ENCODE measurements at places on chromosomes 3 and 15.

- DNase-seq: no peak
Observed at GRCh38 chr3:30142946-30143345, 463.5 kb upstream of the TGFBR2 start.

GRCh38 chr3:73197187-73197586 is 135.7 kb downstream of the EBLN2 start:
- no peak for DNase-seq

- no peak for DNase-seq
Observed at GRCh38 chr3:152279479-152279878, 10.8 kb downstream of the MBNL1 start.

DNA sequence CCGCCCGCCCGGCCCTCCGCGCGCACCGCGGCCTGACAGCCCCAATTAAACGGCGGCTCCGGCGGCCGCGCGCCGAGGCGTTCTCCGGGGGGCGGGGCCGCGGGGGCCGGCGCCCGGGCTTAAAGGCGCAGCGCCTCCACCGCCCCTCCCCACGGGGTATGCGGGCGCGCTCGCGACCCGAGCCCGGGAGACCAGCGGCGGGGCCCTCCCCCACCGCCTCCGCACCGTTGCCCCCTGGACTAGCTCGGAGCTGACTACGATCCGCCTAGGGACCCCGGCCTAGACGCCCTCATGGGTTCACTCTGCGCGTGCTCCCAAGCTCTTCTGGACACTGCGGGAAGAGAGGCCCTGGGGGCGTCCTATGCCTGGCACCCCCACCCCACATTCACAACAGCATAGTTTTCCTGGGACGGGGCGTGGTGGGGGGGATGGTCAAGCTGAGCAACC is at the start of gene DUSP7:
DUSP7 (minus strand) TSS at position 51 of the 447 bp plus-strand sequence. CDS start 205 bp downstream, outside the sequence.
- no peak for DNase-seq

- DNase-seq: no peak
Observed at GRCh38 chr3:154615471-154615870, 185.5 kb upstream of the GPR149 start.

- DNase-seq: no peak
Observed at GRCh38 chr3:162884373-162884772, 1387.8 kb downstream of the OTOL1 start.

- DNase-seq: no peak
Observed at GRCh38 chr15:90309020-90309419, 43.1 kb upstream of the ZNF774 start.

- DNase-seq: no peak
Observed at GRCh38 chr15:45148076-45149059, 18.6 kb downstream of the DUOX1 start.

DNA sequence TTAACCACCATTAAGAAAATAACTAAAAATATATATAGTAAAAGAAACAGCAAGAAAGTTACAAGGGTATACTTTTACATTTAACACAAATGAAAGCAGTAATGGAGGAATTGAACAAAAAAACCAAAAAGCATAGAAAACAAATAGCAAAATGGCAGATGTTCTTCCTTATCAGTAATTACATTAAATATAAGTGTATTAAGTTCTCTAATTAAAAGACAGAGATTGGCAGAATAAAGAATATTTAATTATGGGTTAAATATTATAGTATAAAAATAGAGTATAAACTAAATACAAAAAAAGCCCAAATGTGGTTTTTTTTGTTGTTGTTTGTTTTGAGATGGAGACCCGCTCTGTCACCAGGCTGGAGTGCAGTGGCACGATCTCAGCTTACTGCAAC is 20.5 kb downstream of the EHHADH start:
- DNase-seq: no peak

- peak; percentile 6 for DNase-seq
Observed at GRCh38 chr3:117399311-117400078, 689.9 kb downstream of the TUSC7 start.

GRCh38 chr3:123410149-123410515 is 38.8 kb downstream of the ADCY5 start:
- DNase-seq: no peak

DNA sequence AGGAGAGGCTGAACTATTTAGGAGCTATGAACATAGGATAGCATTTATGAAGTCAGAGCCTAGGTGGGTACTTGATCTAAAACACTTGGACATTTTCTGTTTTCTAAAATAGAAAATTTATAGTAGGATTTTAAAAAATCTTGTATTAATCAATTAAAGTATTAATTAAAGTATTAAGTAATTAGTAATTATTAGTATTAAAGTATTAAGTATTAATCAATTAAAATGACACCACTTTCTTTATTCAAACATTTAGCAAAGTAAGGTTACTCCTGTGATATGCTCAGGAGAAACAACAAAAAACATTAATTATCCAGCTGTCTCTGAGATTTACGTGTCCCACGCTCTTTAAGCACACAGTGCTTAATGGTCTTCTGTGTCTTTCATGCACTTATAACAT is 32.2 kb downstream of the CHCHD4 start:
- no peak for DNase-seq

GRCh38 chr3:66479532-66479947 is 21.3 kb downstream of the LRIG1 start:
- DNase-seq: no peak

GRCh38 chr3:140505213-140505612 is 172.7 kb upstream of the TRIM42 start:
- DNase-seq: no peak

GRCh38 chr15:65196637-65197336 is 11.6 kb upstream of the CLPX start:
- DNase-seq: no peak

- DNase-seq: no peak
Observed at GRCh38 chr3:124345845-124346244, 353.9 kb upstream of the ROPN1 start.

- DNase-seq: no peak
Observed at GRCh38 chr15:36599620-36600433, 20.4 kb downstream of the CDIN1 start.

DNA sequence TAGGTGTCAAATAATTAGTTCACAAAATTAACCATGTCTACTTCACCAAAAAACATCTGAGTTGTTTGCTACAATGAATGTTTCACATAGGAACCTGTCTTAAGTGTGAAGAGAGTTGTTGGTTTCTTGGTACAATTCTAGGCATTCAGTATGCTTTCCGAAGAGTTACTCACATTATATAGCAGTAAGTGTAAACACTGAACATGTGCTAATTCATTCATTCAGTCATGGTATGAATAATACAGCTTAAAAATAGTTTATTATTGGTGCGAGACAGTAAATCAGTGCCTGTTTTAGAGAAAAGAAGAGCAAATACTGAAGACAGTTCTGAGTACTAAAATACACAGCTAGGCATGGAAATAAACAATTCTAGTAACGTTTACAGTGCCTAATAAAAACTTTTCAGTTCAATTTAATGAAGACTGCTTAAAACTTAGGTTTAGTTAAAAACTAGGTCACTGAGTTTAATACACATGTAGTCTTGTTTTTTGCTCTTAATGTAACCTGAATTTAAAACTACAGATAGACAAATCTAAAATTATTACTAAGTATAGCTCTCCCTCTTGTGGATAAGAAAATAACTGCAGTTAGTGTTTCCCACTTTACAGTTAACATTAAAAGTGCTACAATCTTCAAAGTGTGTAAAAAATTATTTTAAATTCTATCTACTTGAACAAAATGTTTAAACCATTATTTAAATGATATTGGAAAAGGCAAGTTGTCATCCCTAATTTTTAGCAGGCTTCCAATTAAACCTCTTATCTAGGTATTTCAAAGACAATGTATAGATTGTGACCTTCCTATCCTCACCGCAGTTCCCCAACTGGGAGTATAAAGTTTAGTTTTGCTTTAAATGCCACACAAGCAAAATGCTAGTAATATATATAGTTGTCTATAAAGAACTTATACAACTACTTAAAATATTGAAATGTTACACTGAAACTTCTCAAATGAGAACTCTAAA is 20.1 kb upstream of the ZCWPW2 start:
- DNase-seq: no peak

DNA sequence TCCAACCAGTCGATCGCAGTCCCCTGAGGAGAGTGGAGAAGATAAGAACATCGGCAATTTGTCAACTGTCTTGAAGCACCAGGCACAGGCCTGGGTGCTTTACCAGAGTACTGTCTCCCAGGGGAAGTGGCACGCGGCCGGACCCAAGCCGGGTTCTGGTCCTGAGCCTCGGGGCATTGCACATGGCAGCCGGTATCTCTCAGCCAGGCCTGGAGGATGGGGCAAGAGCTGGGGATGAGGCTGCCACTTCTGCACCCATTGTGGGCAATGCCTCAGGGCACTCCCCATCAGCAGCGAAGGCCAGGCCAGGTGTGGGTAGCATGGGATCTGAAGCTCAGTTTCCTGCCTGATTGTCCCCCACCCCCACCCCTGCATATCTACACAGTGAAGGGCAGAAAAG is 77.5 kb downstream of the ADCY5 start:
- no peak for DNase-seq

DNA sequence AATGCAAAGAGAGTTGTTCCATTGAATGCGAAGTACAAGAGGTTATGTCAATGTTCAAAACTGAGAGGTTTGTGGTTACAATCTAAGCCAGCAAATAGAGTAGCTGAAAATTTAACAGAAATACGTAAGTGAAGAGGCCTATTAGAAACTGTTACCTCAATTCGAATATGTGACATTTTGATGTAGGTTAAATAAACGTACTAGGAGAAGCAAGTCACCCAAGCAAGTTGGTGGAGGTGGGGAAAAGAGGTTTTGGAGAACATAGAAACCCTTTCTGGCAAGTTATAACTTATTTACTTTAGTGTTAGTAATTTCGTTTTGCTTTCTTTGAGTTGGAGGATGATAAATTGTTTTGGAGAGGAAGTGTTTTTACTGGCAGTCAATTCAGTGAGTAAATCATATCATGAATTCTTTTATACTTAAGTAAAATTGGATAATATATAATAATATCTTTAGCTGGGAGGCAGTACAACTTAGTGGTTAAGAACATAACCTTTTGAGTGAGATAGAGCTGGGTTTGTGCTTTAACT is 91.2 kb upstream of the NAALADL2 start:
- peak; percentile 33 for DNase-seq

DNA sequence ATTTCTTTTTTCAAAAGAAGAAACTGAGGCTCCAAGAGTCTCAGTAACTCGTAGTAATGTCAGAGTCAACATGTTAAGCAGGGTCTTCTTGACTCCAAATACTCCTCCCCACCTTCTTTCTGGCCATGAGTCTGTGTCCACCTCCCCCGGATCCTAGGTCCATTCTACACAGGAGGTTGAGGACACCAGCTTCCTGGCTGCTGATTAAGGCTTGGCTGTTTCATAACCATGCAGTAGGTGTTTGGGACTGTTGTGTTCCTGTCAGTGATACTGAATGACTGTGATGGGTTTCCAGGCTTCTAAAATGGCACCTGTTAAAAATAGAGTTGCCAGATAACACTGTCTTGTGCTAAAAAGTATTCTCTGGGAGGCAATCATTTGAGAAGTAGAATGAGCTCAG is 130.8 kb upstream of the IL12A start:
- DNase-seq: no peak

DNA sequence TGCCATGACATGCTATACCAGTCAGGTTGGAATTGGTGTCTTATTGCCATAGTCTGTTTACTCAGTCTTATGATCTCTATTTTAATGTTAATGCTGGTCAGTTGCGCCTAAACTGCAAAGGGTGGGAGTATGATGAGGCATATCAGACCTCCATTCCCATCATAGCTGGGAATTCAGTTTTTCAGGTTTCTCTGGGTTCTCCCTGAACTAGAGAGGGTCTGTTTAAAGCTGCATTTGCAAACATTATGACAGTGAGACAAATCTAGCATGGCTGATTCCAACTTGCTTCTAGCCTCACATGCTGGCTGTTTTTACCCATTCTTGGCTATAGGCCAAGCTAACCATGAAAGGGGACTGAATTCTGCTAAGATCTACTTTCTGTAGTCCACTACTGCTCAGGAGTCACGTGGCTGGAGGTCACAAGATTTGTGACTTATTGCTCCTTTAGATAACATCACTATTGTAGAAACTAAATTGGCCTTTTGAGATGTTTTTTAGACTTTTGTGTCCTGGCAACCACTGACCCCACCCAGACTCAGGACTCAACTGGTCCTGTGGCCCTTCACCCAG is 96.5 kb downstream of the TGFBR2 start:
- no peak for DNase-seq

DNA sequence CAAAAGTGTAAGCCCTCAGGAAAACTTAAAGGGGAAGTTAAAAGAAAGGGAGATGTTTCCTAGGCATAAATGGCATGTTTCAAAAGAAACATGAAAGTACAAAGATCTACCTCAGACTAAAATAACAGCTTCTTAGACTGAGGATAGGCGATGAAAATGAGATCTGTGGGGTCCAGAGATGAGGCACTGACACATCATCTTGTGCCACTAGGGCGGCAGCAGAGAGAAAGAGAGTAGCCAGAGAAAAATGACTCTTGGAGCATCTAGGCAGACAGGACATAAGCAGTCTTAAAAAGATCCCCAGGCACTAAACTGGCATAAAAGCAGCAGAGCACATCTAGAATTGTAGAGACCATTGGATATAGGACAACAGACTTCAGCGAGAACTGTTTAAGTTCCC is 42.5 kb upstream of the RFX7 start:
- no peak for DNase-seq

DNA sequence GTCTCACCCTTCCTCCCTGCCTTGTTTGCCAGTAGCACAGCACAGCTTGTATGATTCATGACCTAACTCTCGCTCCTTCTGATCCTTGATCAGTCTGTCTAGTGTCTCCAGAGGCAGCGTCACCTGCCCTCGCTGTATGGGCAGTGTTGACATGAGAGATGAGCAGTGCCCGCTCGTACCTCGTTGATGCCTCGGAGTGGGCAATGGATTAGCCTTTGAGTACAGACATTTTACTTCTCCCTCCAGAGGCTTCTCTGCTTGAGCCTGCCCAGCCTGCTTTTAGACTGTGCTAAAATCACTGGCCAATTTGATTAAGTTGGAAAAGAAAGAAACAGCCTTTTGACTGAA is 569.0 kb downstream of the NTRK3 start:
- no peak for DNase-seq

DNA sequence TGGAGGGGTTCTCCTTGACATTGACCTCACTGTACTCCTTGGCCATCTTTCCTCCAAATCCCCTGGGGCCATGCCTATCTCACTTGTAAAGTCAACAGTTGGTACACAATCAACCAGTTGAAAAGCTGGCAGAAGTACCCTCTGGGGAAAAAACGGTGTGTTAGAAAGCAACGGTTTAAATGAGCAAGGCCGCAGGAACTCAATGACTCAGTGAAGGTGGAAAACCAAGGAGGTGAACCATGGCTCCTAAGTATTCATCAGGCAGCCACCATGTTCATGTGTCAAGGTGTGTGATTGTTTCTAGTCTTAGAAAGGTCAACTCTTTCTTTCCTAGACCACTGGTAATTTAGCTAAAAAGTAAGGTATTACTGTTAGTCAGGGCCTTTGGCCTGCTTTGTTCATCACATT is 130.9 kb upstream of the SATB1 start:
- no peak for DNase-seq

- peak; percentile 49 for DNase-seq
Observed at GRCh38 chr3:76107935-76108570, 322.7 kb upstream of the ZNF717 start.

- peak; percentile 38 for DNase-seq
Observed at GRCh38 chr3:21912711-21913110, 161.7 kb upstream of the ZNF385D start.

- no peak for DNase-seq
Observed at GRCh38 chr15:70356919-70357318, 259.2 kb upstream of the TLE3 start.
